ENCODE measurements at places on chromosomes 12 and 14.

- no peak for DNase-seq
Measured at GRCh38 chr12:15794196-15794595, 5.0 kb upstream of the EPS8 start.

DNA sequence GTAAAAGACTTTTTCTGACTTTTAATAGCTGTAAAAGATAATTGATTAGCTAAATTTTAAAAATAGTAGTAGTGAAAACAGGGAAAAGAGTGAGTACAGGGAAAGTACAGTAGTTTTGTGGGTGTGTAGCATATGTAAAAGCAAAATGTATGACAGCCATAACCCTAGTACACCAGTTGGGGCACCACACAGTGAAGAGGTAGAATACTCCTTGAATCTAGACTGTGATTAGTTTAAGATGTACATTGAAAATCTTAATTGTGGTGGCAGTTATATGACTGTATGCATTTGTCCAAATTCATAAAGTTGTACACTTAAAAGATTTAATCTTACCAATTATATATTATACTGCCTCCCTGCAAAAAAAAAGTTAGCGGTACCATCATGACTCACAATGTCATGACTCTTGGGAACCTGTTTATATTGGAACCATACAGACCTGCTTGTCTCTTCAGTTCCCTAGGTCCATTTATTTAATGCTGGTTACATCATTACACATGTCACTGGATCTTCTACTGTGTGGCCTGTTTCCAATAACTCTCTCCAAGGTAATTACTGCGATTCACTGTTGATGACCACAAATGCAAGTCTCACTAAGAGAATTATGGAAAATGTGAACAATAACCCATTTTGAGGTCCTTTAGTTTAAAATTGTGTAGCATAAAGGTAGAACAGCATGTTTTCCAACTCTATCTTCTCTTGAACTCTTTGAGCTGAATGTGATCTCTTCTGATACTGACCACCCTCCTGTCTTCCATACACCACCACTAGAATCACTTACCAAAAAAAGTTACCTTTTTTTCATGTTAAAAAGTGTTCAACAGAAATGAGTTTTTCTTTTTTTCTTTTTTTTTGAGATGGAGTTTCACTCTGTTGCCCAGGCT is 264.2 kb upstream of the AMIGO2 start:
- DNase-seq, result peak; percentile 7

DNA sequence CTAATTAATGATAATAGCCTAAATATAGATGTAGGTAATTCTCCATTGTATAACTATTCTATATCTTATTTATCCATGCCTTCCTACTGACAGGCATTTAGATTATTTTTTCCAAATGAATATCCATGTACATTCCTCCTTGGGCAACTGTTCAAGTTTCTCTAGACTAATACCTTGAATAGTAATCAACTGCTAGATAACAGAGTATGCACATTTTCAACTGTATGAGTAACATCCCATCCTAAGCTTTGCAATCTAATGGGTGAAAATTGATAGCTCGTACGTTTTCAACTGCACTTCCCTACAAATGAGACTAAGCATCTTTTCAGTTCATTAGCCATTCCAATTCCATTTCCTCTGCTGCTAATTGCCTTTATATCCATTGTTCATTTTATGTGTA is 37.0 kb downstream of the YAF2 start:
- no peak for DNase-seq

DNA sequence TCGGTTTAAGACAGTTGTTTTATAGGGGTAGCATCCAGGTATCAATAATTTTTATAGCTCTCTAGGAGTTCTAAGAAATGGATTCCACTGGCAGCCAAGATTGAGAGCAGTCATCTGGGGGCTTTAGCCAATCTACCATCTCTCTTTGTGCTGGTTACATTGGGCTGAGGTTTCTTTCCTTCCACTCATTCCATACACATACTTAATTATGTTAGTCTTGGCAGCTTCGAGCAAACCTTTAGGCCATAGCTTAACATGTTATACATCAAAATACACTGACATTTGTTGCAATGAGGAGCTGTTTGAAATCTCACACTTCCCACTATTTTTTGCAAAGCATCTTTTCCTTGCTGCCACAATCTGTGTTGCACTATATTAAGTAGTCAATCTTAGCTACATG is 63.1 kb downstream of the ARMH4 start:
- no peak for DNase-seq

DNA sequence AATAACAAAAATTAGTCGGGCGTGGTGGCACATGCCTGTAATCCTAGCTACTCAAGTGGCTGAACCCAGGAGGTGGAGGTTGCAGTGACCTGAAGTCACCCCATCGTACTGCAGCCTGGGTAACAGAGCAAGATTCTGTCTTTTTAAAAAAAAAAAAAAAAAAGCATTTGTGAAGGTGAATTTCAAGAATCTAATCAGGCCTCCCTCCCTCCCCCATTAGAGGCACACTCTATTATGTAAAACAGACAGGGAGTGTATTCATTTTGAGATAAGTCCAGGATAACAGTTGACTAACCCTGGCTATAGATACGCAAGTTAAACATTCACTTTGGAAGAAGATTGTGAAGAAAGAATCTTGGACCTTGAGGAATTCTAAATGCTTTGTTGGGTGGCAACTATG is 2.9 kb downstream of the RESF1 start:
- peak; percentile 49 for DNase-seq

DNA sequence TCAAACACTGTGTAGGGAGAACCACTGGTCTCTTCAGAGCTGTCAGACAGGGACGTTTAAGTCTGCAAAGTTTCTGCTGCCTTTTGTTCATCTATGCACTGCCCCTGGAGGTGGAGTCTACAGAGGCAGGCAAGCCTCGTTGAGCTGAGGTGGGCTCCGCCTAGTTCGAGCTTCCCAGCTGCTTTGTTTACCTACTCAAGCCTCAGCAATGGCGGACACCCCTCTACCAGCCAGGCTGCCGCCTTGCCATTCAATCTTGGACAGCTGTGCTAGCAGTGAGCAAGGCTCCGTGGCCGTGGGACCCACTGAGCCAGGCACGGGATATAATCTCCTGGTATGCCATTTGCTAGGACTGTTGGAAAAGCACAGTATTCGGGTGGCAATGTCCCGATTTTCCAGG is 24.6 kb upstream of the YBX3 start:
- DNase-seq, result no peak

DNA sequence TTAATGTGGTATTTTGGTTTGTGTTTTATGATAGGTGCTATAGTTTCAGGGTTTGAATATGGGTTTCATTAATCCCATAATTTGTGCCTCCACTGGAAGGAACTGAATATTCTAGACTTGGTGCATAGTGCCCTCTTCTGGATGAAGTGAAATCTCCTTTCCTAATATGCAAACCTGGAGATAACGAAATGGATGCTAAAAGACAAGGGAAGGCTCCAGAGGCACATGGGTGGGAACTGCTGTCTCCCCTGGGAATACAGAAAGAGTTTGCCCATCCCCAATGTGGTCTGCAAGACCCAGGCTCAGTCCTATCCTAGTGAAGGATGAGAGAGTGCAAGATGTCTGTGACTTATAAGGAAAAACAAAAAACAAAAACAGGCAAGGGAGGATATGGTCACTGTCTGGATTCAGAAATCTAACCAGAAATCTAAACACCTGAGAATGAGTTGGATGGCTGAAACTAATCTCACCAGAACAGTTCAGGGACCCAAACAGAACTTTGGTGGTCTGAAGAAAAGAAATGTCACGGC is 142.3 kb upstream of the TMPO start:
- DNase-seq, result peak; percentile 57

- DNase-seq, result peak; percentile 40
Measured at GRCh38 chr12:52006726-52007157, at the start of gene TAMALIN. Gene TAMALIN, plus strand, starts transcription at chr12:52006946. Its CDS starts 74 bp downstream, at chr12:52007020.

Measured in kidney tubule cell (primary cell).